Naive thymus-derived CD4-positive, alpha-beta T cell (primary cell): ENCODE measurements at places on chromosomes 11 and 22. TPM values are rescaled to one million over a fixed set of nuclear protein-coding genes. Genes with fewer than 3 reads are reported as not detected.

- no peak for DNase-seq
- H3K36me3 ChIP-seq, result no peaks in the 10 kb centered on the region
- H3K4me1 ChIP-seq, result no peaks in the 10 kb centered on the region
- no peaks in the 10 kb centered on the region for H3K27me3 ChIP-seq
- H3K27ac ChIP-seq, result no peak overlapping the region
- no peak overlapping the region for H3K4me3 ChIP-seq
Measured at GRCh38 chr22:46528121-46528610, 9.3 kb downstream of the CELSR1 start.

DNA sequence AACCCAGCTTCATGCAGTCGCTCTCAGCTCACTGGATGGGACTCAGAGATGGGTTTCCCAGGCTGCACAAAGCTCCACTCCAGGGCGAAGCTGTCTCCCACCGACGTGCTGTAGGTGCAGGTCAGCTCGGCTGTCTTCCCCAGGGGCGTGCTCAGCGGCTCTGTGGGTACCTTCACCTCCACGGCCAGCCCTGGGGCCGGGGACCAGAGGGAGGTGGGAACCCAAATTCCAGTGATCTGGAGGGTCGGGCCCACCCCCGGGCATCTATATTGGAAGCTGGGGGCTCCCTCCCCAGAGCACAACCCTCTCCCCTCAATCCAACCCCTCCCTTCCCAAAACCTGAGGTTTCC, 689 bp downstream of the VSIG2 start:
- H3K27me3 ChIP-seq, result no peaks in the 10 kb centered on the region
- peaks cover 3% of the 10 kb centered on the region for H3K4me1 ChIP-seq
- no peak for DNase-seq
- H3K27ac ChIP-seq, result peak overlapping the region; percentile 39

DNA sequence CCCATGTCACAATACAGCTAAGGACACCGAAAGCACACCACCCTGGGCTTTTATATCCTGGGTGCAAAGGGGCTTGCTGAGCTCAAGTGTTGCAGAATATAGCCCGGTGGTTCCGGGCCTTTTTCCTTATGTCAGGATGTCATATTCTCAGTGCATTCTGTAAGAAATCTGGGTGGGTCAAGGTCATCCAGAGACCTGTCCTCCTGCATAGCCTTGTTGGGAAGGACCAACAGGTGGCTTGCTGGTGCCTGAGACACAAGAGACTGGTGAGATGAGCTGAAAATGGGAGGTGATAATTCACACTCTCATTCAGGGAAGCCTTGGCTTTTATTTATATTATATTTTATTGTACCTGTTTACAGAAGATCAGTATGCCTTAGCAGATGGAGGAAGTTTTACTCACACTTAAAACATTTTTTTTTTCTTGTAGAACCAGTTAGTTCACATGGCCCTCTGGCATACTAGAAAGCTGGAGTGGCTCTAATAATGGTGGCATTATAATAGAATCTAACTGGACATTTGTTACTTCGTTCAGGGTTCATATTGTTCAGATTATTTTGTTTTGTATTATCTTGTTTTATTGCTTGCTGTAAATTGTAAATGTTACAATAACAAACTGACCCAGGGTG, 14.6 kb upstream of the TMEM123 start:
- no peak overlapping the region for H3K27ac ChIP-seq
- H3K4me3 ChIP-seq, result no peak overlapping the region
- peaks cover 77% of the 10 kb centered on the region for H3K4me1 ChIP-seq
- no peaks in the 10 kb centered on the region for H3K36me3 ChIP-seq
- H3K27me3 ChIP-seq, result no peaks in the 10 kb centered on the region

The ARRB1 gene
- 104 TPM for total RNA-seq

DNA sequence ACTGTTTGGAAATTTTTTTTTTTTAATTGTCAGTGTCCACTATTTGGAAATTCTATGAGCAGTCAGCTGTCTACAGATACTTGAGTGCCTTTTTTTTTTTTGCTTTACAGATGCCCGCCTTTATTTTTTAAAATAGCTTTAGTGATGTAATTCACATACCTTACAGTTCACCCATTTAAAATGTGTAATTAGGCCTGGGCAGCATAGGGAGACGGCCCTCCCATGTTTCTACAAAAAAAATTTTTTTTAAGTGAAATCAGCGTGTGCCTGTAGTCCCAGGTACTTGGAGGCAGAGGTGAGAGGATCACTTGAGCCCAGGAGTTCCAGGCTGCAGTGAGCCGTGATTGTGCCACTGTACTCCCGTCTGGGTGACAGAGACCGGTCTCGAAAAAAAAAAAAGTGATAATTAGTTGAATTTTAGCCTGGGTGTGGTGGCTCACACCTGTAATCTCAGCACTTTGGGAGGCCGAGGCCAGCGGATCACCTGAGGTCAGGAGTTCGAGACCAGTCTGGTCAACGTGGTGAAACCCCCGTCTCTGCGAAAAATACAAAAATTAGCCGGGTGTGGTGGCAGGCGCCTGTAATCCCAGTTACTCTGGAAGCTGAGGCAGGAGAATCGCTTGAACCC, 1.5 kb downstream of the ZNF143 start:
- DNase-seq, result no peak
- peak overlapping the region; percentile 93 for H3K4me3 ChIP-seq
- peaks cover 19% of the 10 kb centered on the region for H3K4me1 ChIP-seq
- no peaks in the 10 kb centered on the region for H3K27me3 ChIP-seq
- peak overlapping the region; percentile 98 for H3K27ac ChIP-seq
- H3K36me3 ChIP-seq, result no peaks in the 10 kb centered on the region

The PLAAT5 gene
- not detected for total RNA-seq

DNA sequence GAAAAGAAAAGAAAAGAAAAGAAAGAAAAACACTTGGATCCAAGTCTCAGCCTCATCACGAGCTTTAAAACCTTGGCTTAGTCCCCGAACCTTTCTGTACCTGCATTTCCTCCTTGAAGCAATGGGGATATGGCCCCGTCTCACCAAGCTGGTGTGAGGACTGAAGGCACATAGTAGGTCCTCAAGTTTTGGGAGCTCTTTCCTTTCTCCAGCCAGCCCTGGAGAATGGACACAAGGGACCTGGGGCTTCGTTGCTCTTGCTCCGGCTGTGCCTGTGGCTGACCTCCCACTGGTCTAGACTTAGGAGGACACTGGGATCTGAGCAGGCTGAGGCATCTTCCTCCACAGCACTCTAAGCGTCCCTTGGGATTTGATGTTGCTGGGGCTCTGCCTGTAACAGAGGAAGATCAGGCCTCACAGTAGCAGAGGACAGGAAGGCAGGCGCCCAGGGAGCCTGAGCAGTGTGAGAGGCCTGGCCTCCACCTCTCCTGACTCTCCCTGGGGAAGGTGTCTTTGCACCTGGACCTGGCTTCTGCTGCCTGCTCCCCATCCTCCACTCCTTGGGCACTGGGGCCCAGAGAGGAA, 32.8 kb downstream of the KCNC1 start:
- no peaks in the 10 kb centered on the region for H3K4me1 ChIP-seq
- no peak for DNase-seq
- H3K27me3 ChIP-seq, result no peaks in the 10 kb centered on the region
- no peak overlapping the region for H3K4me3 ChIP-seq
- H3K36me3 ChIP-seq, result no peaks in the 10 kb centered on the region

DNA sequence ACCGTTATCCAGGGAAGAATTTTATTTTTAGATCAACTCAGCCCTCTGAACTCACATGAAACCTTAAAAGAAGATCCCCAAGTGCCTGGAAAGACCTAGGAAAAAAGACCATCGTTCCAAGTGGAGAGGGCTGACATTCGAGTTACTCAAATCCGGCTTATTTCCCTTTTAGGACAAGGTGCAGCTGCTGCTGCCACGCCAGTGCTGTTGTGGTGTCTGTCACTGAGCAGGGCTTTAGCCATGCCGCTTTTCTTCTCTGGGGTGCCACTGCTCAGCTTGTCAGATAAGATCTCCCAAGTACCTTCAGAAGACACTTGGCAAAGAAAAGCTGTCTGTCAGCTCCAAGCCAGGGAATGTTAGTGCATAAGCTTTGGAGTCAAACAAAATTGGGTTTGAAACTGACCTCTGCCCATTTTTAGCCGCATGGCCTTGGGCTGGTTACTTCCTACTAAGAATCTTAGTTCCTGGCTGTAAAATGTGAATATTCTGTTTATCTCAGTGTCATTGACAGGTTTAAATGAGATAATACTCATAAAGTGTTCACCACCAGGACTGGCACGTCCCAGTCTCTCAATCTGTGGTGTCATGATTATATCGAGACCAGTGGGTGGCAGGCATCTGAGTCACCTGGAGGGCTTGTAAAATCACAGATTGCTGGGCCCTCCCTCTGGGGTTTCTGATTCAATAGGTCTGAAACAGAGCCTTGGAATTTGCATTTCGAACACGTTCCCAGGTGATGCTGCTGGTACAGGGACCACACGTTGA, 117.5 kb downstream of the PKNOX2 start:
- no peaks in the 10 kb centered on the region for H3K4me1 ChIP-seq
- no peak overlapping the region for H3K4me3 ChIP-seq
- no peak for DNase-seq
- H3K27ac ChIP-seq, result no peak overlapping the region
- H3K36me3 ChIP-seq, result no peaks in the 10 kb centered on the region
- no peaks in the 10 kb centered on the region for H3K27me3 ChIP-seq

DNA sequence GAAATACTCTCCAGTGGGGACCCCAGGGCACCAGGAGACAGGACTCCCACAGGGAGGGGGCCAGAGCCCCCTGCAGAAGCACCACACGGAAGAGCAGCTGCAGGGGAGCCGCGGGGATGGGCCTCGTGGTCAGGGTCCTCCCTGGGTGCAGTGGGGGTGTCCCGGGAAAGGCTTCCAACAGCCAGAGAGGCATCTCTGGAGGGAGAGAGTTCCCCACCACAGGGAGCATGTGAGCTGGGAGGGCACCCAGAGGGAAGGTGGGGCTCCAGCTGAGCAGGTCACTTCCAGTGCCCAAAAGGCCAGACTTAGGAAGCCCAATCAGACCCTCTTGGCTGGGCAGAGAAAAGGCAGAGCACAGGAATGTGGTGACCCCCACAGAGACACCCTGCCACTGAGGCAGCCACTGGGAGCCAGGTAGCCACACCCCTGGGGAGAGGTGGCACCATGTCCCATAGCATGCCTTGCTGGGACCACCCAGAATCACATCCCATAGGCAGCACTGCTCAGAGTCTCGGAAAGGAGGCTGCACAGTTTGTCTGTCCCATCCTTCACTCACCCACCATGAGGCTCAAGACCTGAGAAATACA, 49.9 kb upstream of the LMO1 start:
- H3K4me3 ChIP-seq, result no peak overlapping the region
- no peaks in the 10 kb centered on the region for H3K36me3 ChIP-seq
- H3K4me1 ChIP-seq, result no peaks in the 10 kb centered on the region
- H3K27me3 ChIP-seq, result no peaks in the 10 kb centered on the region
- H3K27ac ChIP-seq, result no peak overlapping the region

DNA sequence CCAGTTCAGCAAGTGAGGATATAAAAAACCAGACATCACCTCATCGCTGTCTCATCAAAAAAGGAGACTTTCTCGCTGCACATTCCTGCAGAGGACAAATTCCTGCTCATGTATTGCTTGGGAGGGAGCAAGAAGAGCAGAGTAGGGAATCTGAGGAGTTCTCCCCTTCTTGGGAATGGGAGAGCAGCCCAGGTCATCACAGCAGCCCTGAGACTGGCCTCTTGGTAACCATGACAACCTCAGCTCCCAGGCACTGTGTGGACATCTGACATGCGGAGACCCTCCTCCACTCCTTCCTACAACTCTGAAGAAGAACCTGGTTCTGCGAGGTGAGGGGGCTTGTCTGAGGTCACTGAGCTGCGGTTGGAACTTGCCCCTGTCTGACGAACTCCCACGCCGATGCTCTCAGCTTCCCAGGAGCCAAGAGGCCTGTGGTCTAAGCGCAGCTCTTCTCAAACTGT, 17.9 kb downstream of the RFPL1 start:
- H3K27me3 ChIP-seq, result no peaks in the 10 kb centered on the region
- DNase-seq, result no peak
- H3K27ac ChIP-seq, result no peak overlapping the region
- H3K4me3 ChIP-seq, result no peak overlapping the region
- H3K36me3 ChIP-seq, result no peaks in the 10 kb centered on the region

DNA sequence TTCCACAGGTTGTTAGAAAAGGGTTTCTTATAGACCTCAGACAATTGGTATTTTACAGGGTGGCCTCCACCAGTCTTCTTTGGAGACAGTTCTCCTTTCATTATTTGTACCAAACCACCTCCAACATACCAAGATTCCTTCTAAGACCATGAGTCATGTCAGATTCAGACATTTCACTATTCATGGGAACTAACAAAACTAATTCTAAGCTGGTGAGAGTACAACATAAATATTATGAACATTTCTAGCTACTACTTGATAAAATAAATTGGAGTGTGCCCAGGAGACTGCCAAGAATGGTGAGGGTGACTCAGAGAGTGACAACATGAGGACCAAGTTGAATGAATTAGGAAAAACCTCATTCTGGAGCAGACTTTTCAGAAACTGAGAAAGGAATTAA, 494.6 kb upstream of the LRRC4C start:
- DNase-seq, result no peak
- no peaks in the 10 kb centered on the region for H3K36me3 ChIP-seq

DNA sequence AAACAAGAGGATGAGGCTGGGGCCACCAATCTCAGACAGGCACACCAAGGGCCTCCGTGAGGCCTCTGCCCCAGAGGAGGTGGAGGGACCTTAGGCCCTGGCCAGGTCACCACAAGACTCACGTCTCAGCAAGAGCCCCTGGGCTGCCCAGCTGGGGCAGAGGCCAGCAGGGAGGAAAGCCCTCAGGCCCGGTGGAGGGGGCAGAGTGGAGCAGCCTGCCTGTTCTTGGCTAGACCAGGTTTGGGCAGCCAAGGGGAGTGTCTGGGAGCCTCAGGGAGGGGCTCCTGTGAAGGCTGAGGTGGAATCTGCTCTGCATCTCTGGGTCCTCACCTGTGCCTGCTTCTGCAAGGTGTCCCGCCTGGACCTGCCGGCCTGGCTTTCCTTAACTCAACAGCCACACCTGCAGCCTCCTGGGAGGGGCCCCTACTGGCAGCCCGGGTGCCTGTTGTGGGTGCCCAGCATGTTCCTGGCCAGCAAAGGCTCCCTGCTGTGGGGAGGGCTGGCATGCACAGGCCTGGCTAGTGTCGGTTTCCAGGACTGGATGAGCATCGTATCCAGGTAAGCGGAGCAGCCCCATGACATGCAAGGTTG, 11.9 kb downstream of the TTLL12 start:
- H3K27me3 ChIP-seq, result no peaks in the 10 kb centered on the region
- H3K27ac ChIP-seq, result no peak overlapping the region
- H3K36me3 ChIP-seq, result peaks cover under 1% of the 10 kb centered on the region

DNA sequence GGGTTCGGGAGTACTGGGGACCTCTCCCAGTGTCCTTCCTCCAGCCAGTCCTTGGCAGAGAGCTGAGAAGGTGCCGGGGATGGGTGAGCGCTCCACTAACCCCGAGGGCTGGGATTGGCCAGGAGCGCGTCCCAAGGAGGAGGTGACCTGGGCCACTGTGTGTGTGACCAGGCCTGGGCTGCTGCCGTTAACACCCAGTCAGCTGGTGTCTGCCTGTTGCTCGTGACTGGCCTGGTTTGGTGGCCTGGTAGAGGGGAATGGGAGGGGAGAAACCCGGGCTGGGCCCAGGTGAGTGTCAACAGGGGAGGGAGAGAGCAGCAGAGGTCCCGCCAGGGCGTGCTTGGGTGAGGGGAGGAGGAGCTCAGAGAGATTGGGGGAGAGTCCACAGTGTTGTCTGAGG, 29.9 kb upstream of the GRAMD4 start:
- peaks cover 19% of the 10 kb centered on the region for H3K4me1 ChIP-seq
- no peaks in the 10 kb centered on the region for H3K27me3 ChIP-seq
- no peak for DNase-seq
- no peak overlapping the region for H3K27ac ChIP-seq

- no peak overlapping the region for H3K4me3 ChIP-seq
- no peak for DNase-seq
- H3K27ac ChIP-seq, result no peak overlapping the region
- peaks cover 10% of the 10 kb centered on the region for H3K36me3 ChIP-seq
- no peaks in the 10 kb centered on the region for H3K27me3 ChIP-seq
- H3K4me1 ChIP-seq, result no peaks in the 10 kb centered on the region
Measured at GRCh38 chr22:47020166-47020565, 257.7 kb downstream of the TBC1D22A start.
